GM12892 (cell line): ENCODE measurements at places on chromosomes 5 and 9.

- no peak for DNase-seq
Measured at GRCh38 chr5:180365829-180366228, 12.7 kb upstream of the GFPT2 start.

GRCh38 chr9:32728181-32728580 is 55.2 kb upstream of the TMEM215 start:
- DNase-seq: no peak

DNA sequence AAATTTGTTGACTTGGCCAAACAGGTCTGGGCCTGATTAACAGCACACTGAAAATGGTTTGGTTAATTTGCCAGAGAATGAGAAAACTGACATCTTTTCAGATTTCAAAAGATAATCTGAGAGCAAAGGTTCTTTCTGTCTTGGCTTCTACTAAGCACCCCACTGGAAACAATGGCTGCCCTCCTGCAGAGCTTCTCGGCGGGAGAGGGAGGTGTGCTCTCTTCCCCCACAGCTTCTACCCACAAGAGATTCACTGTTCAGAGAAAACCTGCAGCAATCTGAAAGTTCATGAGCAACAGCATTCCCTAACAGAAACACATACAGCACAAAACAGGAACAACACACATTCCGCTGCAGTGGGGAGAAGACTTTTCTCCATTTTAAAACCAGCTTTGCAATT is 3.0 kb downstream of the DNAH5 start:
- no peak for DNase-seq

- no peak for DNase-seq
Measured at GRCh38 chr5:109654455-109654854, 35.3 kb upstream of the MAN2A1 start.

DNA sequence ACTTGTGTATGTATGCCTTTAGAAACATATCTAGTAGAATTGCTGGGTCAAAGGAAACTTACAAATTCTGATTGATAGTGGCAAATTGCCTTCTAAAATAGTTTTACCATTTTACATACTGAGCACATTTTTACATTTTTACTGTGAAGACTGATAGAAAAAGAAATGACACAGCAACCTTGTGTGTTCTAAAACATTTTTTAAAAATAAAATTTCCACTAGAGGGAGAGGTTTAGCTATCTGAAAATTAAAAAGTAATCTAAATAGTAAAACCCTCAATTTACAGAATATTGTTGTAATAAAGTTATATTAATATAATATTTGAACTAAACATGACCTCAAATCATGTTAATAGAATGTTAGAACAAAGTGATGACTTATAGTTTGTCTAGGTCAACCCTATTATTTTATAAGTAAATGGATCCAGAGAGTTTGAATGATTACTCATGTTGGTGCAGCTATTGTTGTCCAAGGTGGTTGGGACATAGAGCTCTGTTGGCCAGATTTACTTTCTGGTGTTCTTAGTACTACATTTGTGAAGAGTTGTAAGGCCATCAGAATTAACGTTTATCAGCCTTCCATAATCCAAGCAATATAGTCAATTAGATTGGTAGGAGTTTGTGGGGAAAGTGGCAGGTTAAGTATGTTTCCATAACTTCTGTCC is 17.2 kb downstream of the CENPP start:
- DNase-seq: no peak

DNA sequence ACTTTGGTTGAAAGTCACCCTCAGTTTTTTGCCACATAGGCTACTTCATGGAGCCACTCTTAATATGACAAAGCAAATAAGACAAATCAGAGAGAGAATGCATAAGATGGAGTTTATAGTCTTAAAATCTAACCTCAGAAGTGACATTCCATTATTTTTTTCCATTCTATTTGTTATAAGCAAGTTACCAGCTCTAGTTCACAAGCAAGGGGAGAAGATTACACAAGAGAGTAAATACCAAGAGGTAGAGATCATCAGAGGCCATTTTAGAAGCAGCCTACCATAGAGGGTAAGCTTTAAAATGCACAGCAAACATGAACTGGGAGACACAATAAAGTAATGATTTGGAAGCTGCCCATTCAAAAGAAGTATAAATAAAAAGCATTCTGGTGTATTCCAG is 651.3 kb upstream of the MEF2C start:
- DNase-seq: no peak

GRCh38 chr5:53917095-53917494 is 356.7 kb downstream of the NDUFS4 start:
- no peak for DNase-seq

DNA sequence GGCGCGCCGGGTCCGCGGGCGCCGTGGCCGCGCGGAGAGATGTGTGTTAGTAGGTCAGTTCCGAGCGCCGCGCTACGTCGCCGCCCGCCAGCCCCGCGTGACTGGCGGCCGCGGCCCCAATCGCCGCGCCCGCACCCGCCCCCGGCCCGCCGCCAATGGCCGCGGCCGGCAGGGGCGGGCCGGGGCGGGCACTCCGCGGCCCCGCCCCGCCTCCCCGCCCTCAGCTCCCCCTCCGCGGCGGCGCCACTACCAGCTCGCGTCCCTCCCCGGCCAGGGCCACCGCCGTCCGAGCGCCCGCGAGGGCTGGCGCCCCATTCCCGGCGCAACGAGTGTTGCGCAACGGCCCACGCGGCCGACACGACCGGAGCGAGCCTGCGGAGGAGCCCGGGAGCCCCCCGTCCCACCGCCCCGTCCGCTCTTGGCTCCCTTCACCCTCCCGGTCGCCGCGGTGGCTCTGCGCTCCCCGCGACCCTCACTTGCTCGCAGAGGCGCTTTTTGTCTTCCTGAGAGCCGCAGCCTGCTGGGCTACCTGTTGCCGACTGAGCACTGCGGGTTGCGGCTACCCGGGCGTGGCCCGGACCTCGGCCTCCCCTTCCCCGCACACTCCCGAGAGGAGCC is at the start of gene NFIL3:
Gene NFIL3 (minus strand): TSS at position 48 of the 618 bp plus-strand sequence. CDS start 13,098 bp downstream, outside the sequence.
- peak; percentile 66 for DNase-seq

- no peak for DNase-seq
Measured at GRCh38 chr9:13427587-13427986, 148.1 kb upstream of the MPDZ start.

GRCh38 chr5:159800131-159800840 is 116.0 kb upstream of the ADRA1B start:
- no peak for DNase-seq

GRCh38 chr9:120587328-120587727 is 7.4 kb upstream of the CDK5RAP2 start:
- DNase-seq: no peak

GRCh38 chr9:87696641-87697040 is 29.3 kb upstream of the CTSL start:
- DNase-seq: no peak

DNA sequence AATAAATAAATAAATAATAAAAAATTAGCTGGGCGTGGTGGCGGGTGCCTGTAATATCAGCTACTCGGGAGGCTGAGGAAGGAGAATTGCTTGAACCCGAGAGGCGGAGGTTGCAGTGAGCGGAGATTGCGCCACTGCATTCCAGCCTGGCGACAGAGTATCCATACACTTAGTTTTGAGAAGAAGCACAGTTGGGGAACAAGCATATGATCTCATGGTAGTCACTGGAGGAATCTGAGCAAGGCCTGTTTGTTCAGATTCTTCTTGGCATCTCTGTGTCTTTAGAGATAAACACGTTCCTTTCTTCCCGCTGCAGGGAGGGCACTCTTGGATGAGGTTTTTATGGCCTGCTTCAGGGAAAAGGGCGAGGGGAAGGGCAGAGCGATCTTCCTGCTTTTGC is 15.6 kb upstream of the DENND1A start:
- no peak for DNase-seq

DNA sequence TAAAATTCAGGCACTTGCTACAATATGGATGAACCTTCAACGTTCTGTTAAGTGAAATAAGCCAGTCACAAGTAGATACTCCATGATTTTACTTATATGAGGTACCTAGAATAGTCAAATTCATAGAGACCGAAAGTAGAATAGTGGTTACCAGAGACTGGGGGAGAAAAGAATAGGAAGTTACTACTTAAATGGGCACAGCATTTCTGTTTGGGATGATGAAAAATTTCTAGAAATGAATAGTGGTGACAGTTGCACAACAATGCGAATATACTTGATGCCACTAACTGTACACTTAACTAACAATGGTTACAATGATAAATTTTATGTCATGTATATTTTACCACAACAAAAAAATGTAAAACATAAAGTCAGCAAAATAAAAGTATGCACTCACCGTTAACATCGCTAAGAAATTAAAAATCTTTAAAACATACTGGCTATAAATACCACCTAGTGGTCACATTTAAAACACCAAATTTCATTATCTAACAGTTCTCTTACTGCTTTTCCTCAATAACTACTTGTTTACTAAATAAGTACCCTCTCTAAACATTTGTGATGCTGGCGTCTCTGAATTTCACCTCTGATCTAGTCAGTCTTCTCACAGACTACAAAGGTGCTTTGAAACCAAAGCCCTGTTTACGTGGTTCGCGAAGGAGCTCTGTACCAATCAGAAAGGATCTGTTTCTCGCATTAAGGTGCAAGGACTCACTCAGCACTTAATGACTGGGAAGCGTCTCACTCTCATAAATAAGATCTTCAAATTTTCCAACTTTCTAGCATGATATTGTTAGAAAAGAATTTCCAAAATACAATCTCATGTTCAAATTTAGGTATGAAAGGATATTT is 22.7 kb downstream of the KIF3A start:
- no peak for DNase-seq

DNA sequence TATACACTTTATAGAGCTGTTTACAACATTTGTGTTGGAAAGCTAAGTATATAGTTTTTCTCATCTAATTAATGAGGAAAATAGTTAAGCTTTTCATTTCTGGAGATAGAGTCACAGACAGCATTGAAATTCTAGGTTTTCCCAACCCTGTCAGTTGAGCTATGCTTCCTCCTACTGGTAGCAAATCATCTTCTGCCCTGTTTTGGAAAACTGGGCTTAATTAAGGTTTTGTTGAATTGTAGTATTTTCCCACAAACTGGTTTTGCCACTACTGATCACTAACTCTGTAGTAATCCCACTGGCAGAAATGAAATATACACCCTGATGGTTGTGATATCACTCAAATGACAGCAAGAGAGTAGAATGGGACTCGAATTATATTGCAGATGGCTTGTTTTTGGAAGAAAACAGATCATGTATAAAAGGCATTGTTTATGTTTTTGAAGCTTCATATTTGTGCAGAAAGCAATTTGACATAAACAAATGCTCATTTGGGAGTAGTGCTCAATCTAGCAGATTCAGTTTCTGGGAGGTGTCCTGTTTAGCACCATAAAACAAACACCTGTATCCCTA is 46.6 kb downstream of the CD180 start:
- no peak for DNase-seq

DNA sequence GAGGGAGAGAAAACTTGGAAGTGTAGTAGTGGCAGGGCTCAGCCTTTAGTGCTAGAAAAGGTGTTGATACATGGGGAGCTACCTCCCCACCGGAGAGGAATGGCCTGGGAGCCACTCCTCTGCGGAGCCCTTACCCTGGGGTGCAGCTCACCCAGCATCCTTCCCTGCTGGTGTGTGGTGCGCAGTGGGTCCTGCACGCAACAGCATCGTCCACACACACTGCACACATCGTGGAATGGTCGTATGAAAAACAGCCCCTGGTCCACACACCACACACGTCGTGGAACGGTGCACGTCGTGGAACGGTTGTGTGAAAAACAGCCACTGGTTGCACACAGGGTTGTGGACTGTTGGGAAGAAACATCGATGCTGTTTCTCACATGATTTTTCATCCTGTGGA is 16.1 kb upstream of the AHRR start:
- DNase-seq: no peak

- DNase-seq: no peak
Measured at GRCh38 chr5:109468288-109468676, 58.5 kb upstream of the PJA2 start.

DNA sequence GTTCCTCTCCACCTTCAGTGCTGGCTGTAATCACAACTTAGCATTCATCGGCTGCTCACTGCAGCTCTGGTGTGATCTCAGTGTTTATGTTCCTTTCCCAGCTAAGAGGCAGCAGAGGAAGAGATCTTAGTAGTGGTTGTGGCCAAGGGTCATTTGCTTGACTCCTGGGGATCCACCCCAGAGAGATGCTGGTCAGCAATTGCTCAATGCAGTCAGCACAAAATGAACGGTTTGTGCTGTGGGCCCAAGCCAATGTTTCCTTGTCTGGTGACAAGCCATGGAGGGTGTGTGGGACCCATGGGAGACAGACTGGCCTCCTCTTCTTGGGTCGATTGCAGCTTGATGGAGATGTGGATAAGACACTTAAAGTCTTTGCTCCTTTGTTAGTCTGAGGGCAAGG is 16.1 kb upstream of the FRMD3 start:
- DNase-seq: no peak

DNA sequence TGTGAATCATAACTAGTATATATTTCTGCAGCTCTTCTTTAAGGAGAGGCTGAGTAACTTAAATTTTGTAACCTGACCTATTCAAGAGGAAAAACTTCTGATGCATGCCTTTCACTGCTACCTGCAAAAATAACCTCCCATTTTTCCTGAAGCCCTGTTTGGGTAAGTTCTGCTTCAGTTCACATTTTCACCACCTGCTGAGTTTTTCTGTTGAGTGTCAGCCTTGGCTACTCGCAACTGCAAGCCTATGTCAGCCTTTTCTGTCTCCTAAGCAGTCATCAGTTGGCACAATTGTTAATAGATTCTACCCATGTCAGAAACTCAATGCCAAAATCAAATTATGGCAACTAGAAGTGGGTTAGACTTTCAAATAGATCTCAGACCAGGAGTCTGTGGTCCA is 8.2 kb upstream of the TNFAIP8 start:
- no peak for DNase-seq

DNA sequence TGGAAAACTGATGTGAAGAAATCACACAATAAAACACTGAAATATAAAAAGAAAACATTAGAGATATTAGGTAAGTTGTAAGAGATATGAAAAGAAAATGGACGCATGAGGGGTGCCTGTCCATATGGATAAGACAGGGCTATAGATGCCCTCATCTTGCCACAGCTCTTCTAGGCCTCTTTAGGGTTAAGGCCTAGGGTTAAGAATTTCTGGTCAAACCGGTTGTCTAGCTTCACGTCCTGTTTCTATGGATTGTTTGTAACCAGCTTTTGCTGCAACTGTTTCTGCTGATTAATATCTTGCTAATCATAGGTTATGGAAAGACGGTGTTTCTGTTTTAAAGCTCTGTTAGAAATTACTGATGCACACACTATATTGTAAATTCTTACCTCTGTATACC is 389.9 kb upstream of the CTNND2 start:
- no peak for DNase-seq

- no peak for DNase-seq
Measured at GRCh38 chr9:124188331-124189110, 69.2 kb upstream of the NEK6 start.

- no peak for DNase-seq
Measured at GRCh38 chr5:9790276-9790675, 160.1 kb upstream of the TAS2R1 start.
